ENCODE measurements at places on chromosomes 6 and 20.

- no peak for DNase-seq
These were observed 461 bp upstream of the HNF4A start for GRCh38 chr20:44354979-44355497.

- peak; percentile 92 for DNase-seq
These were observed 58.6 kb upstream of the SNX9 start for GRCh38 chr6:157764178-157765068.

DNA sequence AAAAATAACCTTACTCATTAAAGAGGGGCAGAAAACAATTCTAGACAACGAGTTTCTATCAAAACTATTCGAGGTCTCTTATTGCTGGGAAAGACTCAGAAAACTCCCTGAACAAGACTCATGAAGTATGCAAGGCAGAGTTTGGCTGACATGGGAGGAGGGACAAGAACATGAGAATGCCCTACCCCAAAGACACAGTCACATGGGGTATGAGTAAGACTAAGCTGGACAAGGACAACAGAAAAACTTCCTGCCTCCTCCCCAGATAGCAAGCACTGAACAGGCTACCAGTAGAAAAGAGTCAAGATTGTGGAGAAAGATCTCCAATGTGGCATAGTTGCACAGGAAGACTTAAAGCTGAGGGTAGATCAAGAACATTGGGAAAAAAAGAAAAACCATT, 39.7 kb upstream of the PHIP start:
- no peak for DNase-seq

DNA sequence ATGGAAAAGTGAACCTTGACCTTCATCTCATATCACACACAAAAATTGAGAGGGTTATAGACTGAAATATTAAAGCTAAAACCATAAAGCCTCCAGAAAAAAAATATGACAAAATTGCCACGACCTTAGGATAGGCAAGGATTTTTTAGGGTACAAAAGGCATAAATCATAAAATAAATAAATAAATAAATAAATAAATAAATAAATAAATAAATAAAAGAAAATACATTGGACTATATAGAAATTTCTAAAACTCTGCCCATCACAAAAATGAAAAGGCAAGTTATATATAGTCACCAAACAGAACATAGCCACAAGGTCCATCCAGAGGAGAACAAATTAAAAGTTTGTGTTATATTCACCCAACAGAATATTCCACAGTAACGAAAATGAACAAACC, 108.6 kb downstream of the INSM1 start:
- no peak for DNase-seq

DNA sequence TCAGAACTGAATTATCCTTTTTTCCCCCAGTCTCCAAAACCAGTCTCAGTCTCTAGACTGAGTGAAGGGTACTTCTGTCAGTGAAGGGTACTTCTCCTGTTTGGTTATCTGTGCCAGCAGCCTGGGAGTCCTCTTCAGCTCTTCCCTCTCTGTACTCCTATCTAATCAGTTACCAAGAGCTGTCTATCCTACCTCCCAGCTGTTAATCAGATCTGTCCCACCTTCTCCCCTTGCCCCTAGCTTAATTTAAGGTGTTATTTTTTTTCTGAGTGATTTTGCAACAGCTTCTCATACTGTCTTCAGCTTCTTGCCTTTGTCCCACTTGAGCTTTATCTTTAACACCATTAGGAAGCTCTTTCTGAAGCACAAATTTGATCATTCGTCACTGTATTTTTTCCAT, 491.9 kb upstream of the SOX4 start:
- DNase-seq, result no peak

- DNase-seq, result peak; percentile 83
These were observed at the start of gene EZR for GRCh38 chr6:158819213-158819976. TSS of gene EZR (minus strand) at chr6:158819368. CDS start at chr6:158818093, 1,275 bp downstream.
